ENCODE measurements at places on chromosomes 4 and X.

DNA sequence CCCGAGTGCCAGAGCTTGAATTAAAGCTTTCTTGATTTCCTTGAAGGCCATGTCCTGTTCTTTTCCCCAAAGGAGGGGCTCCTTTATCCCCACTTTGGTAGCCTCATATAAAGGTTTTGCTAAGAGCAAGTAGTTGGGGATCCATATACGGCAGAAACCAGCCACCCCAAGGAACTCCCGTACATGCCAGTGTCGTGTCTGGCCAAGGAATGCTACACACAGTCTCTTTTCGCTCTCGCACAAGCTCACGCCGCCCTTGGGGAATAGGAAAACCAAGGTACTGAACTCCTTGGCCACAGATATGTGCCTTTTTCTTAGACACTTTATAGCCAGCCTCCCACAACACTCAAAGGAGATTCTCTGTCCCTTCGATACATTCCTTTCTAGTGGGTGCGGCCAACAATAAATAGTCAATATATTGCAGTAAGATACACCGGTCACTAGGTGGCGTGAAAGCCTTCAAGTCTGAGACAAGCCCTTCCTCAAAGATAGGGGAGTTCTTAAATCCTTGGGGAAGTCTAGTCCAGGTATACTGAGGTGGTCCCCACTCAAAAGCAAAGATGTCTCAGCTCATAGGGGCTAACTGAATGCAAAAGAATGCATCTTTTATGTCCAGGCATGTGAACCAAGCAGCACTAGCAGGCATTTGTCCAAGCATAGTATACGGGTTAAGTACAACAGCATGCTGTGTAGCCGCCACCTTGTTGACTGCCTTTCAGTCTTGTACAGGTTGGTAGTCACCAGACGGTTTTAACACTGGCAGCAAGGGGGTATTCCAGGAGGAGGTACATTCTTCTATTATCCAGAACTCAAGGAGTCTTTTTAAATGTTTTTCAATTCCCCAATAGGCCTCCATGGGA, 57.8 kb upstream of the XAGE1B start:
- no peak for DNase-seq

DNA sequence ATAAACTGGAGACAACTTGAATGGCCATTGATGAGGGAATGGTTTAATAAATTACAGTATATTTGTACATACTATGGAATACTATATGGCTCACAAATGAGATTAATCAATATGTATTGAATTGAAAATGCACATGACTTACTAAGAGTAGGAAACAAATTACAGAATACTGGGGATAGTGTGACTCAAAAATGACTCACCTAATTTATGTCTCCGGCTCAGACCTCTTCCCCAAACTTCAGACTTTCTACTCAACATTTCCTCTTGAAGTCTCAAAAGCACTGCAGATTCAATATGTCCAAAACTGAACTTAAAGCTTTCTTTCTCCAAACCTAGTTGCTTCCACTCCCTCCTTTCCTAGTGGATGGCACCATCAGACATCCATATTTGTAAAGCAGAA, 28.8 kb upstream of the GRIA3 start:
- no peak for DNase-seq

GRCh38 chrX:111376897-111377578, 35.0 kb downstream of the DCX start:
- DNase-seq: no peak

DNA sequence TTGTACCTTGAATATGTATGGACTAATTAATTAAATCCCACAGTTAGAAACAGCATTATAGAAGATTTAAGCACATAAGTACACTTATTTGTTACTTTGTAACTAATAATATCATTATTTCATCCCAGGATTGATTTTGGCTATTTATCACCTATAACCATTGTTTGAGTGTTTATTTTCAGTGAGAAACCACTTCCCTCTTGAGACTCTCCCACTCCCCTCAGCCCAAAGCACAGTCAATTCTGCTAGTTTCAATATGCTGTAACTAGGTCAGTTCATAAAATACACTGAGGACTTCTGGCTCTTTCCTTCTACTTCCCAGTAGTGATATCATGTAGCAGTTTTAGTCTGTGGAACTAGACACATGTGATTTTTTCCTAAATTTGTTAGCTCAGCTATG, 16.3 kb downstream of the OFD1 start:
- no peak for DNase-seq

- no peak for DNase-seq
Measured at GRCh38 chrX:82081027-82081426, 879.1 kb downstream of the SH3BGRL start.

- DNase-seq: no peak
Measured at GRCh38 chr4:2833671-2834000, 10.0 kb upstream of the ADD1 start.

GRCh38 chrX:18174971-18175370, 45.7 kb downstream of the BEND2 start:
- no peak for DNase-seq

GRCh38 chr4:67437974-67438713, 107.2 kb downstream of the CENPC start:
- DNase-seq: no peak

DNA sequence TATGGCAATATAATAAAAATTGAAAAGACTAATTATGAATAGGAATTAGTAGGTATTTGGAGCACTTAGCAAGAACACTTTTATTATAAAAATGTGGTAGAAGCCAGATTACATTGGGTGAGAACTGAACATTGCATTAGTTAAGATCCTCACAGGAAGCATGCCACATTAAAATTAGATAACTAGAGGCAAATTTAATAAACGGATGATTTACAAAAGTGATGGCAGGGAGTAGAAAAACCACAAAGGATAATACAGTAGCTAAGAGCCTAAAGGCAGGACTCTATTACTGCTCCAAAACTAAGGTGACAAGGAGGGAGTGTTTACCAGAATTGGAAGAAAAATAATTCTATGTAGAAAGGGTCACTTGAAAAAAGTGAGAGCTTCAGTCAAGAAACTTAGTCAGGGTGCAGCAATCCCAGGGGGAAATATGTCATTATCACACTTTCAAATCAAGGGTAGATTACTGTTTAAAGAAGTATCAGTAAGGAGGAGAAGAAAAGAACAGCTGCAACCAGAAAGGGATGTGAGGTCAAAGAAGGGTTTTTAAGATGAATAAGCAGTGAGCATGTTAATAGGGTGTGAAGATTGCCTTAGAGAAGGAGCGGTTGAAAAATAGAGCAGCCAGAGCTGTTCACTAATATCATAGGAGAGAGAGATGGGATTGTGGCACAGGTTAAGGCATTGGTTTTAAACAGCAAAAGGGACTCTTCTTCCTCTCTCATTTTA, 84.6 kb downstream of the NDST4 start:
- no peak for DNase-seq

DNA sequence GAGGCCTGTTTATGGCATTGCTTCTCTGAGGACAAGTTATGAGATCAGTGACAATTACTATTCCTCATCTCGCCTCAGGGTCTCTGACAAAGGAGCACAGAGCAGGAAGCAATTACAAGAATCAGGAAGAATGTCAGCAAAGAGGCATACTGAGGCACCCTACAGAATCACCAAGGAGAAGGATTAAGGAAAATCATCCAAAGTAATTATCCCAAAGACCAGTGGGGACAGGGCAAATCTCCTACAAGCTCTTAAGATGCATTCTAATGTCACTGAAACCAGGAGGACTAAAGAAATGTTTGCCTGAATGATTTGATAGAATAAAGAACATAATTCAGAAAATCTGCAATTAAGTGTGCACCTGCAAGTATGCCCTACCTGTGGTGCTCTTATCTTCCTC, 206.2 kb downstream of the RCHY1 start:
- no peak for DNase-seq

- DNase-seq: no peak
Measured at GRCh38 chr4:102862016-102862415, 6.8 kb upstream of the CISD2 start.

DNA sequence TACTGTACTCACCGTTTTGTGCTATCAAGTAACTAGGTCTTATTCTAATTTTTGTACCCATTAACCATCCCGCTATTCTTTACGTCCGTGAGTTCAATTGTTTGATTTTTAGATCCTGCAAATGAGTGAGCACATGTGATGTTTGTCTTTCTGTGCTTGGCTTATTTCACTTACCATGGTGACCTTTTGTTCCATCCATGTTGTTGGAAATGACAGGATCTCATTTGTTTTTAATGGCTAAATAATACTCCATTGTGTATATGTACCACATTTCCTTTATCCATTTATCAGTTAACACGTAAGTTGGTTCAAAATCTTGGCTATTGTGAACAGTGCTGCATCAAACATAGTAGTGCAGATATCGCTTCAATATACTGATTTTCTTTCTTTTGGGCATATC, 48.3 kb downstream of the USP9X start:
- no peak for DNase-seq

GRCh38 chr4:168979338-168979737, 30.7 kb downstream of the CBR4 start:
- DNase-seq: no peak

DNA sequence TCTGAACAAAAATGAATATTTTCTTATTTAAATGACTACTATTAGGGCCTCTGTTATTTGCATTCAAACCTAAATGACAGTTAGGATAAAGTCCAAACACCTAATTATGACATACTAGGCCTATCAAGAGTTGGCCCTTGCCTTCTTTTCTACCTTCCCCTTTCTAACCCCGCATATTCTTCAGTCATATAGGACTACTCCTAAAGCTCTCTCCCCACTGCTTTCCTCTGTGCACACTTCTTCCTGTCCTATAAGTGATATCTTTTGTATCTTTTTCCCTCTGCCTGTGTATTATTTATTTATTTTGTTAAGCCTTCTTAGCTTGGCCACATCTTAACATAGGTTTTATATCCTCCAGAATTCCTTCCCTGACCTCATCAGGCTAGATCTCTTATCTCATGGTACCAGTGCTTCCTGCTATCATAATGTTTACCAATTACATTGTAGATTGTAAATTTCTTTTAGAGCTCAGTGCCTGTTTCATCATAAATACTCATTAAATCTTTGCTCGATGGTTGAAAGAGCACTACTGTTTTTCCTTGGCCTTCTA, 22.5 kb downstream of the ERVMER34-1 start:
- no peak for DNase-seq

GRCh38 chr4:136784326-136784725, 748.0 kb downstream of the PCDH18 start:
- no peak for DNase-seq

DNA sequence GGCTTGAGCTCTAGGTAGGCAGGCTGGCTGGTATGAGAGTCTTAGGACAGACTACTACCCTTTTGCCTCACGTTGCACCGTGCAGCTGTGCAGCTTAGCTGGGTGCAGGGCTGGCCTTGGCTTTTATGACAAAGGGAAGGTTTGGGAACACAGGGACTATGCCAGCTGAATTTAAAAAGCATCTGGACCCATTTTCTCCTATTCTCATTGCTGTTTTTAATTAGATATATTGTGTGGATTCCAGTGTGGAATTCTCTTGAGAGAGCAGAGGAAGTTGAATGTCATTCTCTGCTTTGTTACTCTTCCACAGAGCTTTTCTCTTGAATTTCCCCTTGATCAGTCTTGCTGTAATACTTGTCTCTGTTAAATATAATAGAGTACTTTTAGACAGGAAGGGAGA, 192.7 kb downstream of the ZNF330 start:
- DNase-seq: no peak

- no peak for DNase-seq
Measured at GRCh38 chr4:88439161-88439760, 17.7 kb upstream of the HERC5 start.

DNA sequence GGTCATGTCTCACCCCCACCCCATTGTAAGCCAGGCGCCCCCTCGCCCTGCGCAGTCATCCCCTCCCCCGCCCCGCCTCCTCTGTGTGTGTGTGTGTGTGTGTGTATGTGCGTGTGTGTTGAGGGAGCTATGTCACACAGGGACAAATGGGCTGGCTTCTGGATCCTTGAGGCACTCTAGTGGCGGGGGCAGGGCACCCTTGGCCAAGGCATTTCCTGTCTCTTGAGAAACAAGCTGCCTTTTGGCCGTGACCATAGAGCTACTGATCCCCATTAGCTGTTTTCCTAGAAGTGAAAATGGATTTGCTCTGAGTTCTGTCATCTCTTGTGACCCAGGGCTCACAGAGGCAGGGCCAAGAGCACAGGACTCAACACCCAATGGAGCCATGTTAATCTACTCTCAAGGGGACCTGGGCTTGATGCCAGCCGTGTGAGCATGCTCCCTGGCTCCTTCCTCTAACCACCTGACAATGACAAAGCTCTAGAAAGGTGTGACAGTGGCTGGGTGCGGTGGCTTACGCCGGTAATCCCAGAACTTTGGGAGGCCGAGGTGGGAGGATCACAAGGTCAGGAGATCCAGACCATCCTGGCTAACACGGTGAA, 162.5 kb upstream of the BCOR start:
- no peak for DNase-seq

DNA sequence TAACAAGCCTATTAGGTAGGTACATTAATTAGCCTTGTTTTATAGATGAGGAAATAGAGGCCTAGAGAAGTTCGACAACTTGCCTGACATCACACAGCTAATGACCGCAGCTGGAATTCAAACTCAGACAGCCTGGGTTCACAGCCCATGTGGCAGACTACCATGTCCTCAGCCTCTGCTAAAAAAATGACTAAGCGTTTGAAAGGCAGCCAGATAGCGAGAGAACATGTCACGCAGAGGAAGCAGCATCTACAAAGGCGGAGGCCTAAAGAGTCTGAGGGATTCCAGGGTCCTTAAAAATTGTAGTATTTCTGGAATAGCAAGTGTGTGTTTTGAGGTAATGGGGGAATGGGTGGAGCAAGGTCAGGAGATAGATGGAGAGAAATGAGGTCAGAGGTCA, 33.2 kb upstream of the BMP15 start:
- DNase-seq: no peak

- DNase-seq: no peak
Measured at GRCh38 chrX:109187473-109188168, 294.3 kb downstream of the GUCY2F start.

- no peak for DNase-seq
Measured at GRCh38 chrX:103699243-103699642, 11.5 kb upstream of the TMEM31 start.

DNA sequence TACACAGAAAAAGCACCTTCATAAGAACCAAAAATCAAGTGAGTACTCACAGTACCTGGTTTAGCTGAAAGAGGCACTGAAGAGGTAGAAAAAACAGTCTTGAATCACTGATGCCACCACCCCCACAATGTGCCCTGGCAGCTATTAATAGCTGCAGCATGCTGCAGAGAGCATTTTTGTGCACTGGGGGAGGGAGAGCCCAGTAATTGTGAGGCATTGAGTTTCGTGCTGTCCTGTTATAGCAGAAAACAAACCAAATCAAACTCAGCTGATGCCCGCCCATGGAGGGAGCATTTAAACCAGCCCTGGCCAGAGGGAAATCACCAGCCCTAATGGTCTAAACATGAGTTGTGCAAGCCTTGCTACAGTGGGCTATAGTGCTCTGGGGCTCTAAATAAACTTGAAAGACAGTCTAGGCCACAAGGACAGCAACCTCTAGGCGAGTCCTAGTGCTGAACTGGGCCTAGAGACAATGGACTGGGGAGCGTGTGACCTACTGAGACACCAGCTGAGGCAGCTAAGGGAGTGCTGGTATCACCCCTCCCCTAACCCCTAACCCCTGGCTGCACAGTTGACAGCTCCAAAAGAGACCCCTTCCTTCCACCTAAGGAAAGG, 106.3 kb upstream of the TMLHE start:
- DNase-seq: no peak

- no peak for DNase-seq
Measured at GRCh38 chr4:186999686-187000085, 276.0 kb upstream of the FAT1 start.

Data from T-helper 1 cell (primary cell).